ENCODE measurements at places on chromosomes 5 and 9.
A peak's percentile ranks its signal among the peaks of the same experiment; 100 is the strongest.

GRCh38 chr9:96382175-96382574 is 1.3 kb downstream of the SLC35D2 start:
- no peak for DNase-seq

DNA sequence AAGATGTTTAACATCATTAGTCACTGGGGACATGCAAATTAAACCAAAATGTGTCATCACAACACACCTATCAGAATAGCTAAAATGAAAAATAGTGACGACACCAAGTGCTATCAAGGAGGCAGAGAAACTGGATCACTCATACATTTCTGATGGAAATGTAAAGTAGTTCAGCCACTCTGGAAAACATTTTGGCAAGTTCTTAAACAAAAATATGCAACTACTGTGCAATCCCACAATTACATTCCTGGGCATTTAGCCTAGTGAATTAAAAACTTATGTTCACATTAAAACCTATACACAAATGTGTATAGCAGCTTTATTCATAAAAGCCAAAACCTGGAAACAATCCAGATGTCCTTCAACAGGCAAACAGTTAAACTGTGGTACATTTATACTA is 53.1 kb downstream of the SVEP1 start:
- no peak for DNase-seq

DNA sequence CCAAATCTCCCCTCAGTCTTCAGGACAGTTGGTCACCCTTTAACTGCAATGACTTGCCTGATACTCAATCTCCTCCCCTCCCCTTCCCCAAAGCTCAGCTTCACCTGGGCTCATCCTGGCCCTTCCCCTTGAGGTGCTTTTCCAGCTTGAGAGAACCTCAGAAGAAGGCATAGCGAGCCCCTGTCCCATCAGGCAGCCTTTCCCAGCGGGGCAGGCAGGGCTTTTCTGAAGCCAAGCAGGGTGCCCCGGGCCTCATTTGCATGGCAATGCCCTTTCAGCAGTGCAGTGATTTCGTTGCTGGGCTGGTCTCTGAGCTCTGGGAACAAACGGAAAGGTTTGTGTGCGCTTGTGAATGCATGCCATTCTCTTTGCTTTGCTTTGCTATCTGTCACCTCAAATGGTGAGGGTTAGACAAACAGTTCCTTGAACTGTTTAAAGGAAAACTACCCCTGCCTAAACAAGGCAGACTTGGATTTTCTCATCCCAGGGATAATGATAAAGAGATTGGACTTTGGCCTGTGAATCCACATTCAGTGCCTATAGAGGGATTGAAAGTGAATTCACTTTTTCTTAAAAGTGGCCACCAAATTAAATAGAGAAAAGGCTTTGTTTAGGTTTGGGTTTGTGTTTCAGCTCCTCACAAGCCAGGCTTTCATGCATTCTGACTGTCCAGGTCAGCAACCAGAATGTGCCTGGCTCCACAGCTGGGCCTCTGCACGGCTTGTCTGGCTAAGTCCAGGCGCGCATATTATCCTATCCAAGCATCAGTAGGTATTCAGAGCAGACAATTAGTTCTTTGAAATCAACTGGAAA is 165.3 kb downstream of the ZNF608 start:
- DNase-seq, result no peak

- no peak for DNase-seq
Observed at GRCh38 chr5:143212261-143212660, 191.2 kb downstream of the NR3C1 start.

DNA sequence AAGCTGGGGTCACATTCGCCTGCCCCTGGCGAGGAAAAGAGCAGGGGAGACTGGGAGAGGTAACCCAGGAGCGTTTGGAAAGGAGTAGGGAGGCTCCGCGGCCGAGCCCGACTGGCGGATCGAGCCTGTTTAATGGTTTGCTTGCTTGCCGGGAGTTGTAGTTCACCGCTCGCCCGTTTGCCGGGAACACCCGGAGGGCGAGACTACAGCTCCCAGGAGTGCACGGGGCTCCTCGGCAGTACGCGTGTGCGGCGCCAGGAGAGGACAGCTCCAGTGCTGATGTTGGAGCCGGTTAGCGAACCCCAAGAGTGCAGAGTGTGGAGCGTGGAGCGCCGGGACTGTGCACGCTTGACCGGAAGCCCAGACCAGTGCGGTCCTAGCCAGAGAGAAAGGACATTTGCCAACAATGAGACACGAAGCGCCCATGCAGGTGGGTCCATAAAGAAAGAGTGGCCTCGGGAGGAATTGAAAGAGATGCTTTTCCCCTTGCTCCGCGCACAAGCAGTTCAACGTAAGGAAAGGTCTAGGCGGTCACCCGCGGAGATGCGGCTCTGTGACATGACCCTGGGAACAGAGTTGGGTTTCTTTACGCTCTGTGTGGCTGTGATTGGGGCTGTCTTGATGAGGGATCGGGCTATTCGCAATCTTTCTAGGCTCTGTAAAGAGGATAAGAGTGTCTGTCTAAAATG is at the start of gene RAB3C:
RAB3C (plus strand) TSS at position 273 of the 689 bp plus-strand sequence; CDS start at position 407, 134 bp downstream.
- peak; percentile 35 for DNase-seq

DNA sequence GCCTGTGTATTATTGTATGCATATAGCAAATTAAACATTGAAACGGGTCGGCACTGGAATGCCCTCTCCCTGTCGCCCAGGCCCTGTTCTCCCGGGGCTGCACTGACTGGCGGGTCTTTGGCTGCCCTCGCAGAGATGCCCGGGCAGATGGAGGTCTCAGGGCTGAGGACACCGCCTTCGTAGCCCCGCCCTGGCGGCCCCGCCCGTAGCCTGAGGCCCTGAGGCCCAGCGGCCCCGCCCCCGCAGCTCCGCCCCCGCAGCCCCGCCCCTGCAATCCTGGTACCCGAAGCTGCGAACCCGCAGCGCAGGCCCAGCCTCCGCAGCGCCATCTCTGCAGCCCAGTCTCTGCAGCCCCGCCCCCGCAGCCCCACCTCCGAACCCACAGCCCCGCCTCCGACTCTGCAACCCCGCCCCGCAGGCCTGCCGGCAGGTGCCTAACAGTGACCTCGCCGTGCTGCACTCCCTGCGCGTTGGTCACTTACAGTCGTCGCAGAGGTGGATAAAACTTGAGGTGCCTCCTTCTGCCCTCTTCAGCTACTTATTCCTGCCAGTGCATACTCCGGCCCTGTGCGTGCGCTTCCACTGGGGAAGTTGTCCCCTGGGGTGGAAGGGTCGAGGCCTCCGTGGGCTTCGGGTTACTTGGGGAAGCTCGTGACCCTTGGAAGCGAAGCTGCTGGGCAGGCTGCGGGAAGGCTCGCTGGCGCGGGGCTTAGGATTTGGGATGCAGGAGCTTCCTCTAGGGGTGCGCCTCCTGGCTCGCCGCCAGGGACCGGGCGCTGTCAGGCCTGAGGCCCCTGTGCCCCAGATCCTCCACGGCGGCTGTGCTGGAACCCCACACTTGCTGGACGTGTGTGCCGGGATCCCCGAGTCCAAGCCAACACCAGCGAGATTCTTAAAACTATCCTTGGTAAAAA is 72.3 kb downstream of the ICE1 start:
- DNase-seq, result no peak

DNA sequence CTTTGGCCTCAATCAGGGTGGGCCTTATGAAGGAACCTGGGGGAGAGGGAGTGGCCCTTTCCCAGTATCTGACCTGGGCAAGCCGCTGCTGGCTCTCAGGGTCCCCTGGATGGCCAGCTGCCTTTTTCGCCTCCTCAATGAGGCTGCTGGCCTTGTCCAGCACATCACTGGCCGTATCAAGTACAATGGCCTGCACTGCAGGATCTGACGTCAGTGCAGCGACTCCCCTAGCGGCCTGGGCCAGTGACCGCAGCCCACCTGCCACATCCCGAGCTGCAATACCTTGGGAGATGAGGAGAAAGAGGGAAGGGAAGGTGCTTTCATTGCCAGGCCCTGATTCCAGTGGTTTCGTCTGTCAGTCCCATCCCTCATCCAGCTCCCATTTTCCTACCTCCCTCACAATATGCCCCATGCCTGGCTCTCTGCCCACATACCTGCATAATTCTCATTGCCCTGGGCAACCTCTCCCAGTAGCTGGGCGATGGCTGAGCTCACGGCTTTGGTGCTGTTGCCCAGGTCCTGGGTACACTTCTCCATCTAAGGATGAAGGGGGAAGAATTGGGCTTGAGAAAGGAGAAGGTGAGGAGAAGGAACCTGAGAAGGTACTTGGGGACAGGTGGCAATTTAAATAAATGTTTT is 19.1 kb downstream of the TLN1 start:
- no peak for DNase-seq

GRCh38 chr5:52776116-52776515 is 11.6 kb upstream of the ITGA1 start:
- DNase-seq, result no peak

DNA sequence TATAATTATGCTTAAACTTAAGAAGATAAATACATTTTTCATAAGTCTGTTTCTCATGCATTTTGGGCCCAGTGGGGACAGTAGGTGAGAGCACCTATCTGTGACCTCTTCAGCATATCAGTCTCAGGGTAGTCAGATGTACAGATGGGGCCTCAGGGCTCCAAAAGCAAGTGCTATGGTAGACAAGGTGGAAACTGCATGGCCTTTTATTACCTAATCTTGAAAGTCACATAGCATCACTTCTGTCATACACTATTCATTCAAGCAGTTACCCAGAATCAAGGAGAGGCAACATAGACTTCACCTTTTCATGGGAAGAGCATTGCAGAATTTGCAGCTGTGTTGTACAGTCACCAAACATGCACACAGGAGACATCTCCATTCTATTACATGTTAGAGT is 94.8 kb downstream of the SV2C start:
- DNase-seq, result no peak

- DNase-seq, result no peak
Observed at GRCh38 chr5:125499636-125500332, 753.3 kb upstream of the ZNF608 start.

DNA sequence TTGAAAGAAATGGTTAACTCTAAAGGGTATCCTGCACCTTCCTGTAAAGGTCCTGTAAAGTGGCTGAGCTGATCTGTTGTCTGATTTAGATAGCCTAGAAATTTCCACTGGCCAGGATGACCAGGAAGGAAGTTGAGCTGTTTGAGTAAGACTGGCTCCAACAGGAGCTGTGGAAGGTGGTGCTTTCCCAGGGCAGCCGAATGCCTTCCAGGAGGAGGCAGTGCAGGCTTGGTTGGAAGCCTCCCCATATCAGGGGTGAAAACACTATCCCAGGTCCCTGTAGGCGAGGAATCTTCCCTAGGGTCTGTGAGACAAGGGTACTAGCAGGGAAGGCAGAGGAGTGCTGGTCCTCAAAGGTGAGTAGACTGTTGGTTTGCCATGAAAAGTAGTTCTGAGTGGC is 98.4 kb downstream of the LIX1 start:
- no peak for DNase-seq

- DNase-seq, result no peak
Observed at GRCh38 chr9:5773324-5773999, 59.5 kb downstream of the ERMP1 start.

GRCh38 chr5:82365026-82365425 is 86.9 kb upstream of the RPS23 start:
- DNase-seq, result no peak

DNA sequence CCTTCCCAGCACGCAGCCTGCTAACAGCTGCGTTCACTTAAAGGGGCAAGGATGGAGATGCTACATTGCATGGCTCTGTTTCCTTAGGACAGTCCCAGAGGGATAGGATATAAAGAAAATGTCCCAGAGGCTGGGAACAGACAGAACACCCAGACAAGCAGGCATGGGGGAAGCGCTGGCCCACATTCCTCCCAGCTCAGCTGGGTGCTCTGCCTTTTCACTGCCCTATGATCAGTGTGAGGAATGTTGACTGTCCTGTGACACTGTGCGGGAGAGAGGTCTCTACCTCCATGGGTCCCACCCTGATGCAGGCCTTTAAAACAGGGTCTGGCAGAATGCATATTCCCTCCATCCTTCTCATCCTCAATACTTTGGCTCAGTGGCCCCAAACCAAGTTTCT is 459.4 kb upstream of the DMAC1 start:
- DNase-seq, result no peak

- no peak for DNase-seq
Observed at GRCh38 chr9:132673355-132673754, 3.1 kb downstream of the GTF3C4 start.

- no peak for DNase-seq
Observed at GRCh38 chr9:120536949-120537640, 42.9 kb downstream of the CDK5RAP2 start.

DNA sequence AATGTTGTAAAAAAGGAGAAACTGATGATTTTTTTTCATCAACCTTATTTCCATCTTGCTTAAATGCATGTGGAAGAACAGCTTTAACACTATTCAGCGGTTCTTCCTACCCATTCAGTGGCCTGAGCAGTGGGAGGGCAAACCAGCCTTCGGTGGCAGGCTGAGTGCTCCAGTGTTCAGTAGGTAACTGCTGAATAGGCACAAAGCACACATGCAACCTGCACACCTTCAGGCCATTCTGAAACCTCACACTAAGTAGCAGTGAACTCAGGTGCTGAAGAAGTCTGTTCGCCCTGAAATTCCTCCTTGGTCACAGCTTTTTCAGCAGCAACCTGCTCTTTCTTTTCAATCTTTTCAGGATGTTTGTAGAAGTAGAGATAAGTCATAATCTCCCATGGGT is 26.1 kb downstream of the FBXO4 start:
- DNase-seq, result no peak

DNA sequence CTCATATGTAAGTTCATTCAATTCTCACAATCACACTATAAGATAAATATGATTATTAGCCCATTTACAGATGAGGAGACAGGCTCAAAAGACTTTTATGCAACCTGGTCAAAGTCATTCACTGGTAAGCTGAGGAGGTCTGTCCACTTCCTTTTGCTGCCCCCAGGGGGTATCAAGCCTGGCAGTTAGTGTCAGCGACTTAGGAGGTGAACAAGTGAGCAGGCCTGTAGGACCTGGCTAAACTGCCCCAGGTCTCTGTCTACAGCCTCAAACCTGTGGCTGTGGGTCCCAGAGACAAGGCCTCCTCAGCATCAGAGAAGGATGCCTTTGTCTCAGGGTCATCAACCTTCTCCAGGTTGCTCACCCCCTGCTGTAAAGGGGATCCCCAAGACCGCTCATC is 10.4 kb downstream of the TGFBI start:
- no peak for DNase-seq
